ENCODE measurements at places on chromosomes 7 and 10.

DNA sequence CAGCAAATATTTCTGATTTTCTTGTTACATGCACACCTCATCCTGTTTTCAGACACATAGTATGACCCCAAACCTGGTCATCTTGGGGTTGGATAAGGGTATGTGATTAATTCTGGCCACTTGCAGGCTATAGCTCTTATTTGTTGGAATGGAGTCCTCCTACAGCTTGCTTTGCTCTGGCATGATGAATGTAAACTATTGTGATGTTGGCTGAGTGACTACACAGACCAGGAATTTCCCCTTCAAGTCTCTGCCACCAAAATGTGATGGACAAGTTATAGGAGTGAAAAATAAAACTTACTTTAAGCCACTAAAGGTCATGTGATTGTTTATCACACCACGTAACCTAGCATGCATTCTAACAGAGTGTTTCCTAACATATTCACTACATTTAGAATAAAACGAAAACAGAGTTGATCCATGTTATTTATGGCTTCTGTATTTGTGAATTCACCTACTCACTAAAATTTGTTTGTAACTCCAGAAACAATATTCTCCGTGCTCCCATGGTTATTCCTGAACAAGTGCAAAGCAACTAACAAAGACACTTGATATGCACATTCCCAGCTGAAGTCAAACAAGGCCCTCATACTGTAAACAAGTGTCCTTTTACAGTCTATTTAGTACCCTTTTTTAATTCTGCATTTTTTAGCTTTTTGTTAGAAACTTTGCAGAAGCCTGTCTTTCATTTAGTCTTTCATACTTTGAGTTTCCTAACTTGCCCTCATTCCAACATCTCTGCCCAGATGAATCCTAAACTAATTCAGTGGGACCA lies 599.2 kb upstream of the PCDH15 start:
- no peak for DNase-seq

GRCh38 chr7:24427048-24427447 lies 143.1 kb downstream of the NPY start:
- DNase-seq: no peak

DNA sequence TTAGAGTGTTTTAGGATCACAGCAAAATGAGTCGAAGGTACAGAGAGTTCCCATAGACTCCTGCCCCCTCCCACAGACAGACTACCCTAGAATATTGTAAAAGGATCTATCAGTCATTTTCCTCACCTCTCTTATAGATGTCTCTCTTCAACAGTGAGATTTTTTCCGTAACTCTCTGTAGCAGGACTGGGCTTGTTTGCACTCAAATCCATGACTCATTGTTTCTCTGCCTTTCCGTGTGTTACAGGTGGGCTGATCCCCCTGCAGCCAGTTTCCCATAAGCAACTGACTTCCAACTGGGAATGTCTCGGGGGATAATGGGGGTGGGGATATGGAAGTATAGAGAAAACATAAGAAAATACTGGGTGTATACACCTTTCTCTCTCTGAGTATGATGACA lies 921.0 kb downstream of the GATA3 start:
- DNase-seq: no peak

GRCh38 chr7:34091321-34091917 lies 186.1 kb downstream of the BMPER start:
- DNase-seq: no peak

DNA sequence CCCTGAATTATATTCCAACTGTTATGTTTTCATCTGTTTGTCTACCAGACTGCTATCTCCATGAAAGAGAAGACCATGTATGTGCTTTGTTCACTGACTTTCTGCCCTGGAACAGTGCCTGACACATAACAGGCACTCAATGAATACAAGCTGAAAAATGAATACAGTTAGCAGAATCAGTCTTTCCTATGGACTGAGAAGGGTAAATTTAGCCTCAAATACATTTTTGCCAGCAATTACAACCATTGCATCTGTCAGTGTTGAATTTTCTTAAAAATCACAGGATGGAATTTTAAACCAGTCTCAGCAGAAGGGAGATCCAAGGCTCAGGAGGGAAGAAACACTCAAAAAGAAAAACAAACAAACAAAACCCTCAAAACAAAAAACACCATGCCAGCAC lies 1018.1 kb downstream of the XPNPEP1 start:
- DNase-seq: no peak

DNA sequence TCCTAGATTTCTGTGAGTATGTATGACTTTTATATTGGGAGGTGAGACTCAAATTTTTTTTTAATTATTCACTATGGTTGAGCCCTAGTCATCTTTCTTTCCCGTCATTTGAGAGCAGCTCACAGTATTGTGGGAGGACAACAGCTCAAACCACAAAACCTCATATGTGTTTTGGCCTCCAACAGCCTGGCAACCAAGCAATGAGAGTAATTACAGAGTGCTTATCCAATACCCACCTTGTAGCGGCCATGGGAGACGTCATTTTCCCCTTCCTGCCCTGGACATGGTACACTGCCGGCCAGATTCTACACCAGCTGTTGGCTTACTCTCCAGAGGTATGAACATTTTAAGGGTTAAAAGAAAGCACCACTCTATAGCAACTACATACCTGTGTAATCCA lies 49.1 kb downstream of the DOCK4 start:
- DNase-seq: no peak

GRCh38 chr7:90772410-90772809 lies 176.3 kb downstream of the CDK14 start:
- DNase-seq: no peak

DNA sequence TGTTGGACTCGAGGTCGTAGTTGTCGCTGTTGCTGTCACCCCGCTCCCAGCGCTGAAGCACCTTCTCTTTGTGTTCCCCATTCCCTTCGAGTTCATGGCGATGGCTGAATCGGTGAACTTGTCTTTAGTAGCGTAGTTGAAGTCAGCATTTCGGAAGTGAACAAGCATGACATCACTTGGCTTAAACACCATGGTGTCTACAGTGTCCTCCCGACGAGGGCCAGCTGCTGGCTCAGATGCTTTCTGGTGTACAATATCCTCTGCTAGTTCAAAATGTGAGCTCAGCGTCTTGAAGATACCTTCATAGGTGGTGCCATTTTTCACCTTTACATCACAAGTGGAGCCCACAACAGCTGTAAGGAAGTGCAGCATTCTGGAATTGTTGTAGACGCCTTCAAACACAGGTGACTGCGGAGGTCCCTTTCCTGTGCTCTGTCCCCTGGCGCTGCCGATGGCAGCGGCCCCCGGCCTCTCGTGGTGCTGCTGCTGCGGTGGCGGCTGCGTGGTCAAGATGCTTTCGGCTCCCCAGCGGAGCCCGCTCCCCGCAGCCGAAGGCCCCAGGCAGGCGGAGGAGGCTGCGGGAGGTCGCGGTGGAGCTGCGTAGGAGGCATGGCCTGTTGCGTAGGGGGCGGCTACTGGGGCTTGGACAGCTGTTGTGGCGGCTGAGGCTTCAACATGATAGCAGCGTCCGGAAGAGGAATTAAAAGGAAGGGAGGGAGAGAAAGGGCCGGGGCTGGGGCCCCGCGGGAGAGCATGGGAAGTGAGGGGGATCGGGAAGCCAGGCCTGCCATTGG lies 59.3 kb downstream of the ANKMY2 start:
- no peak for DNase-seq

- no peak for DNase-seq
These were observed 132.5 kb downstream of the GRID1 start for GRCh38 chr10:86234107-86234506.

DNA sequence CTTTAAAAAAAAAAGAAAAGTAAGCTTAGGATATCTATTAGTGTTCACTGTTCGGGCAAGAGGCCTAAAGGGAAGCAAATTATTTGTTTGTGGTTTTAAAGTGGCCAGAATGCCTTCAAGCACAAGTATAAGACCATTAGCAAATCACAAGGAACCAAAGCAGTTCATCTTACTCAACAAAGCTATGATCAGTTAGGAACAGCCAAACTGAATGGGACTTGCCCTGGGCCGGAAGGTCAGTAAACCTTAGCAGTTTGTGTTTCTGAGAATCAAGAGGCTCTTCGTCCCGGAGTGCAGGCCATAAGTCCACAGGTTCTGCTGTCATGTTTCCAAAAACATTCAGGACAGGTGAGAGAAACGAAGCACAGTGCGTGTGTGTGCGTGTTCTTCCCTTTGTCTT lies 4.5 kb downstream of the FBXW4 start:
- DNase-seq: no peak

GRCh38 chr7:117068511-117069145 lies 115.3 kb downstream of the ST7 start:
- no peak for DNase-seq

DNA sequence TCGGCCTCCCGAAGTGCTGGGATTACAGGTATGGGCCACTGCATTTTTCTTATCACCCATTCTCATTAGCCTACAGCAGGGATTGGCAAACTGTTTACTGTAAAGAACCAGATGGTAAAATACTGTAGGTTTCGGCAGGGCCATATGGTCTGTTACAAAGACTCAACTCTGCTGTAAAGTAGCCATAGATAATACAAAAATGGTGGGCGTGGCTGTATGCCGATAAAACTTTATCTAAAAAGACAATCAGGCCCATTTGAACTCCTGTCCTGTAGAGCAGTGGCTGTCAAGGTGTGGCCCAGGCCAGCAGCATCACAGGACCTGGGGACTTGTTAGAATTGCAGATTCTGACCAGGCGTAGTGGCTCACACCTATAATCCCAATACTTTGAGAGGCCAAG lies 134.3 kb downstream of the CUX1 start:
- no peak for DNase-seq

DNA sequence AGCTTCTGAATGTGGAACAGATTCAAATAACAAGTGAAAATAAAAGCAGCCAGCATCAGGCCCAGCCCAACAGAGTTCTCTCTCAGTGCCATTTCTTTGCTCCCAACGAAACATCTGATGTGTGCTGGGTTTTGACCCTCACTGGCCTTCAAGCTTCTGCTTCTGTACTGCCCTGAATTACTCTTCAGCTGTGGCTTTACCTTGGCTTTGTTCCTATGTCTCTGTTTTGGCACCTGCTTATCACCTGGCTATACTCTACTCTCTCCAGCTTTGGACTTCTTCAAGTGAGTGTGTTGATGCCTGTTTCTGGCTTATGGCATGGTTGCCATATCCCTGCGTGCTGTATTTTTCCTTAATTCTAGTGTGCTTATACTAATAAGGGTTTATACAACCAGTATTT lies 768.3 kb downstream of the SORCS1 start:
- no peak for DNase-seq

DNA sequence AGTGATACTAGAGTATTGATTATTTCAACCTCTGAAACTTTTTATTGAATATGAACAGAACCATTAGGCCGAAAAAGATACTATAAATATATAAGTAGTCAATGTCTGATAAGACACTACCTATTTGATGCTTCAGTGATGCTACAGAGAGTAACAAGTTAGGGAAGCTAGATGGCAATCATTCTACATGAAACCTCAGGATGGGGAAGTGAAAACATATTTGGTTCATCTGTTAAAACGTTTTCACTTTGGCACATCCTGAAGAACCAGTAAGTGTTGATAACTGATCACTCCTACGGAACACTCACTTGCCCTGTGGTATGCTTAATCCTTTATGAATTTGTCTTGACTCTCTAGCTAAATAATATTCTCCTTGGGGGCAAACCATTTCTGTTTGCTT lies 1064.9 kb downstream of the NXPH1 start:
- no peak for DNase-seq

GRCh38 chr10:48507933-48508790 lies 96.7 kb downstream of the ARHGAP22 start:
- DNase-seq: no peak

Measured in GM06990 (cell line).